Fibroblast of skin of left biceps (primary cell): ENCODE measurements at places on chromosomes 7 and 10.

- DNase-seq = no peak
These were observed 93.9 kb upstream of the PDGFA start for GRCh38 chr7:613442-614140.

DNA sequence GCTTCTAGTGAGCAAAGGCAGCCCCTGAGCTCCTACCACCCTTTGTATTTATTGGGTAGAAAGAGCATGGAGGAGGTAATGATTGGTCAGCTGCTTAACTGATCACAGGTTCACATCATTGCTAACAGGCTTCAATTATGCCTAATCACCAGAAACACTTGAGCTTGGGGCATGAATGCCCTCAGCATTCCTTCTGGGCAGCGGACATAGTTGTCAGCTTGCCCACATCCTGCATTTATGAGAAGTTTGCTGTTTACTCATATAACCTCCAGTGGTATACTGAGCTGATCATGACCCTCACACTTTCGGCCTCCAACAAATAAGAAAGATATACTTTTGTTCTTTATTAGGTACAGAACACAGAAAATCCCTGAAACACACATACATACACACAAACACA lies 140.3 kb upstream of the ODAD2 start:
- no peak for DNase-seq

DNA sequence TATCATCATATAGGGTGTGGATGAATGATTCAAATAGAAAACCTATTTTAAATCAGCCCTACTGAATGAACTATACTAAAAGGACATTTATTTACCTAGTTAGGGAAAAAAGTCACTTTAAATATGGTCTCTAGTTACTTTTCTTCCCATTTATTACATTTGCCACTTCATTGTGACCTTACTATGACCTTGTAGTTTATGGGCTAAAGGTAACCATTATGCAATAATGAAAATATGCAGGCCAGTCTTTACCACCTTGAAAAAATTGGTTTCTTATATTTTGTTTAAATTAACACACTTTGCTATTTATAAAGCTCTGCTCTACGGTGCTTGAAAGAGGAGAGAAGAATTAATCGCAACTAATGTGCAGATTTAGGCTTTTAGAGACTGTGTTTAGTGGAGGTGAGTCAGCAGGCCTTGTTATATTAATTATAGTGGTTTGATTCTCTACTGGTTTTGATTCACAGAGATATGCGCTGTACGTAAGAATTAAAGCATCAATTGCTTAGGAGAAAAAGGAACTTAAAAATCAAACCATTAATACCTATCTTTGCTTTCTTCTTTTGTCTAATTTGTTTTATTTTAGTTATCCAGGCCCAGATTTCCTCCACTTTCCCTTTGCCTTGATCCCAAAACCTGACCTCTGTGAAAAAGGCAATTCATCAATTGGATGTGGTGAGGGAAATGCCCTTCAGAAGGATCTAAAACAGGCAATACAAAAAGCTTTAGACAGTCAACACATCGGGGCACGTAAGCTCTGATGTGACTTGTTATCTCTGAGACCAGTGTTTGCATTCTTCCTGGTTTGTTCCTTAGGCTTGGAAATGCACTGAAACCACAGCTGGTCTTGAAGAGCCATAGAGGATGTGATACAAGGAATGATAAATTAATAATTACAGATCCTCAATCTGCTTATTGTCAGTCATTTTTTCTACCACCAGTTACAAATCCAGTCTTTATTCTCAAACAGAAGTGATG lies 141.2 kb upstream of the HDAC9 start:
- DNase-seq = no peak

- DNase-seq = no peak
These were observed 30.0 kb downstream of the GBF1 start for GRCh38 chr10:102275343-102275742.

DNA sequence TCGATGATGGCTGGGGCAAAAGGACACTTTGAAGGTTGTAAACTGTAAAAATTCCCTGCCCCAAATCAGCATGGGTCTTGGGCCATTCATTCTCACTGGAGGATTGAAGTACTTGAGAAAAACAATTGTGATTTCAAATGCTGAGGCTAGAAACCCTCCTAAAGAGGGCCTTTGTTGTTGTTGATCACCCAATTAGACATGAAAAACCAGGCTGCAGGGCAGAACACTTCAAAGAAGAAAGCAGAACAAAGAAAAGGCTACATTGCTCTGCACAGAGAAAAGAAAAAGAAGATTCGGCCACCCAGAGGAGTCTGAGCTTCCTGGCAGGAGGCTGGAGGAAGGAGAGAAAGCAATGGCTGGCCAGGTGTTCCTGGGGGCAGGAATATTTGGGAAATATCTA lies 143.1 kb downstream of the NPY start:
- no peak for DNase-seq

DNA sequence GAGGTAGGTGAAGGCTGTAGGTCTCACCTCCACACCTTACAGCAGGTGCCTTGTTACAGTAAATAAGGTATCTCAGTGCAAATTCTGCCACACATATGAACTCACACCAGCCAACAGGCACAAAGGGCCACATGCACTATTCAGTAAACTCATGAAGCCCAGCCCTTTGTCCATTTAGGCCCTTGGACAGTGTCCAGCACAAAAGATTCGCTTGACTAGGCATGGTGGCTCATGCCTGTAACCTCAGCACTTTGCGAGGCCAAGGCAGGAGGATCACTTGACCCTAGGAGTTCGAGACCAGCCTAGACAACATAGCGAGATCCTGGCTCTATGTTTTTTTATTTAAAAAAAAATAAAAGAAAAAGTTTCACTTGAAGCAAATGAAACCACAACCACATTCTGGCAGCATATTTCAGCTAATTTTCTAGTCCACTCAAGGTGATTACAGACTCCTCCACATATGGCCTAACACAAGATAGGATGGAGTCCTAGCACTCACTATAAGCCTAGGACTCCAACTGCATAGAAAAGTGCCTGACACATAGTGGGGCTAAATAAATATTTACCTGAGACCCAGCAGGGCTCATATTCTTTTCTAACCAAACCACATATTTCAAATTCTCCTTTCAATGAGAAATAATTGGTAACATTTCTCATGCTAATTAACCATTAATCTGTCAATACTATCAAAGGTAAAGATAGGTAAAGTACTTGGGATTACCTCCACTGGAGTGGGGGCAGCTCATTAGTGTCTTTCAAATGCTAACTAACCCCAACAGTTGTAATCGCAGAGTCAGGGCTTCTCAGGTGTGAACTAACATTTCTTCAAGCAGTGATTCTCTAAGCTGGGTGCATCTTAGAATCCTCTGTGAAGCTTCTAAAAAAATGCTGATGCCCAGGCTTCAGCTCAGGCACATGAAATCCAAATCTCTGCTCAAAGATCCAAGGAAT lies 4.5 kb upstream of the ANKRD1 start:
- no peak for DNase-seq

DNA sequence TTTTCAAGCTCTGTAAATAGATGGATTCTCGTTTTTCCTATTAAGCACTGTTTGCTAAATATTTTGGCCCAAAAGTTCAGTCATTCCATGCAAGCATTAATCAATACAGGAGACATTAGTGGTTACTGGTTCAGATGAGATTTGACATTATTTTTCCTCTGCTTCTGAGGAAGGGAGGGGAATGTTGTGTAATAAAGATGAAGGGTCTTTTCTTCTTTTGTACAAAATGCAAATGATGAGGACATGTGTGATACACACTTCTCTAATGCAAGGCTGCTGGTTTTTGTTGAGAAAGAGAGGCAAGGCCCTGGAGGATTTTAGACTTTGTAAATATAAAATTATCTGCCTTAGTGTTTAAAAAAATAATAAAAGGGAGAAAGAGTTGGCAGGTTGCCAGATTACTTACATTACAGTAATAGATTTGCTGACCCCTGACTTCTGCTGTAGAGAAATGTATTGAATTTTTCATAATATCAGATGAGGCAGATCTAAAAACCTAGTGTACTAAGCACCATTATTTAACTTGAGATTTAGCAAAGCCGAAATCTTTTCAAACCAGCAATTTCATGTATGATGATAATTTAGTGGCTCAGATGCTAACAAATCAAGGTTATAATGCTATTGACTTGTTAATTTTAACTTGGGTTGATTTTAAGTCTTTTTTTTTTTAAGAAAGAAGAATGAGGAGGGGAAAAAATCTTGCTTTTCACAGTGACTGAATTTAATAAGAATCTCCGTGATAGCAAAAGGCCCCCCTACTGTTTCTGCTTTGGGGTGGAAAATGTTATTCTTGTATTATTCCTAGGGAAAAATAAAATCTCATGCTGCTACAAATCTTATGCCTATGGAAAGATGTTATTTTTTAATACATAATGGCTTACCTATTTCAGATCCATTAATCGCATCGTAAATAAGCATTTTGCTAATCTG lies 180.1 kb downstream of the ARID5B start:
- DNase-seq = no peak

GRCh38 chr10:72704117-72704516 lies 12.2 kb downstream of the MCU start:
- no peak for DNase-seq

- DNase-seq = no peak
These were observed 266.6 kb downstream of the ELFN1 start for GRCh38 chr7:1936531-1937251.

DNA sequence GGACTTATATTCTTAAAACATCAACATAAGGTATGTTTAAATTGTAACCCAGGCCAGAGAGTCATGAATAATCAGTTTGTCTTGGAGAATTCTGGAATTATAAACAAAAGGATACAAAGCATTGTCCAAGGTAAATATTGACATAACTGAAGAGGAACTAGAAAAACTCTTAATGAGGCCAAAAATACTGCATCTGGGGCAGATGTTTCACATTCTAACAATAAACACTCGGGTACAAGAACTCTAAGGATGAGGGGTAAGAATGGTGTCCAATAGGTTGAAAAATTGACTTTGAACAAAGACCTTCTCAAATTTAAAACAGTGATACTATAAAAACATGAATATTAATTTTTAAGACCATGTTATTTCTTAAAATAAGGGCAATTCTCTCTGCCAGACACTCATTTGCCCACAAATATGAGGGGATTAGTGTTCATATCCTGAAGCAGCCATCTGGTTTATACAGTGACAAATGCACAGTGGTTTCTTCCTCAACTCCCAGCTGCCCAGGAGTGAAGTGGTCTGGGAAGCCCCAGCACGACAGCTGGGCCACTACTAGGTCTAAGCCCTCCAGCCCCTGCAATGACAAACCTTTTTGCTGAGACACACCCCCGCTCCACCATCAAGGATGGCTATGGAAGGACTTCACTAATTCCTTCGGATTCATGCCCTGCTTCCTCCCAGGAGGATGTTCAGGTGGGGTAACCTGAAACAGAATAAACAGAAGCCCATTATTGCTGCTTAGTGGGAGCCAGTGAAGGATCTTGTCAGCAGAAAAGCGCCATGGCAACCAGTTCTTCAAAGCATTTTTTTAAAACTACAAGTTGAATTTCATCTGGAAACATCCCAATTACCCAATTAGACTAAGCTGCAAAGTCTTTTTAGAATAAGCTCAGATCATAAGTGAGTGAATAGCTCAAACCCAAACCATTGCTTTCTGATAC lies 107.5 kb upstream of the ARID5B start:
- no peak for DNase-seq

DNA sequence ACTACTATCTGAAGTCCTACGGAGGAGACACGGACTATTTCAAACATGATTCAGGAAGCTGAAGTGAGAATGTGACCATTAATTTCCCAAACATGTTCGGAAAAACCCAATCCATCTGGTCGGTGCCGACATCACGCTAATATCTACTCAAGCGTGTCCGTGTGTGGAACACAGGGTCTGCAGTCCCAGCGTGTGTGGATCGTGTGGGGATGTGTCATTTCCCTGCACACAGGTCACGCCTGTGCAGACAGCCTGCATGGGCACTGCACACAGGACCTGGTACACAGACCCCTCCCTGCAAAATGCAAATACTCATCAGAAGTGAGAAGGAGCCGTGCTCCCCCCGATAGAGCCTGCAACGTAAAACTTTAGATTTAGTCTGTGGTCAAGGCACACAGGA lies 57.8 kb downstream of the CARD11 start:
- DNase-seq = no peak

- no peak for DNase-seq
These were observed 8.9 kb downstream of the DLX6 start for GRCh38 chr7:97014145-97014750.

DNA sequence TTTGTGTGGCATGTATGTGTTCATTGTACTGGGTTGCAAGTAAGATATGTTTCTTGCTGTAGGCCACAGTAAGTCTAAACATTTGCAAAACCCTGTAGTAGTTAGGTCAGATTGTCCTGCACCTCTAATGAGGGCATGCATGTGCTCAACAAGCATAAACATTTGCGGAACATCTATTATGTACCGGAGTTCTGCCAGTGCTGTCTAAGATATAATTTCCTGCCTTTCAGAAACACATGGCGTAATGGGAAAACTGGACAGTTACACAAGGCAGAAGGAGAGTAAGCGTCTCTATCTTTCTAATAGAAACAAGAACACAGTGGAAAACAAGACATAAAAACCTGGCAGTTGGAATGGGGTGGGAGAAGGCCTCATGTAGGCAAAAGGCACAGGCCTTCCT lies 2.8 kb downstream of the ABCB8 start:
- DNase-seq = no peak

DNA sequence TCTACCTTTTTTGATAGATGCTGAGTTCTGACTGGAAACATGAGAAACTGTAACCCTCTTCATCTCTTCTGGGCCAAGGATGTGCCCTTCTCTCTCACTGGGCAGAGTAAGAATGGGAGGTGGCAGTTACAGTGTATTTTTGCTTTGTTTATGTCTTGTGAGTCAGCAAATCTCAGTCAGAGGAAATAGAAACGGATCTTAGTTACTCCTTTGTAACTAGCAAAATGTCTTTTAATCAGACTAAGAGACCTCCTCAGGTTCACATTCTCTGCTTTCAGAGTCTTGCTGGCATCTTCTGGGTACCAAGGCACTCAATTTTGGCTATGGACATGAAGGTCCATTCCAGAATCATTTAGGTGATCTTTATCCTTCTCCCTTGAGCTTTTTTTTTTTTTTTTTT lies 70.9 kb downstream of the HHEX start:
- DNase-seq = no peak

- DNase-seq = no peak
These were observed 99.0 kb downstream of the DYNC2I1 start for GRCh38 chr7:158955146-158955870.

- no peak for DNase-seq
These were observed 53.9 kb downstream of the TFEC start for GRCh38 chr7:115976651-115977050.
